Activated CD4-positive, alpha-beta memory T cell treated with anti-CD3 and anti-CD28 coated beads, Interleukin-2, amount 10 ng/mL, durations not matched to agents 7 days and 5 days (primary cell): ENCODE measurements at places on chromosomes 5 and 9. TPM values are rescaled to one million over a fixed set of nuclear protein-coding genes. Genes with fewer than 3 reads are reported as not detected.

Gene ATOSB
- 24.6 TPM for total RNA-seq

Gene FOXD4L6
- total RNA-seq, result not detected

Gene PRDM9
- total RNA-seq, result not detected

GRCh38 chr5:139650689-139651042 is 2.5 kb downstream of the CXXC5 start:
- no peak for DNase-seq

GRCh38 chr5:168207450-168208029 is 83.9 kb upstream of the WWC1 start:
- no peak for DNase-seq

GRCh38 chr9:38083858-38084555 is 15.0 kb upstream of the SHB start:
- no peak for DNase-seq

DNA sequence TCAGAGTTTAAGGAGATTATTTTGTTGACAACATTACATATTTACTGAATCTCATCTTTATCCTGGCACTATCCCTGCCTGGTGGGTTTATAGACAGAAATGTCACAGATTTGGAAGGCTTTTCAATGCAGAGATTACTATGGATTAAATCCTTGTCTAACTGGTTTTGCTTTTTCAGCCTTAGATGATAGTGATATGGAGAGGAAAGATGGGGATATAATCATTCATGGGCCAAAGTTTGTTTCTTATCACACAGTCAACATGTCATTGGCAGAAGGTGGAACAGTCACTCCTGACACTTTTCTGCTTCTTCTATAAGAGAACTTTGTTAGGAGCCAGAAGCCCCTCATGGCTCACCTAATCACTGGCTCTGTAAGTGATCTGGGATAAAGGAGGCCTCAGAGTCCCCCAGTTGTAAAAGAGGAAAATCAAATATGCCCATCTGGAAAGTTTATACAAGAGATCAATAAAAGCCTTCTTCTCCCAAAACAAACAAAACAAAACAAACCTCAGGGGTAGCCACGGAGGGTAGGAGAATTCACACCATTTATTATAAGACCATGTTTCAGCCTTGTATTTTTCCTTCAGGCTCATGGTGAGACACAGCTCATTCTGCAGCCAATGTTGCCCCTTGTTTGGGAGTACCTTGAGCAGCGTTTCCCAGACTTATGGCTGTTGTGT is 101.2 kb downstream of the PCSK1 start:
- no peak for DNase-seq
